ENCODE measurements at places on chromosomes 6 and 20.
A peak's percentile ranks its signal among the peaks of the same experiment; 100 is the strongest.

- DNase-seq = no peak
These were observed 215.5 kb upstream of the ECI2 start for GRCh38 chr6:4350567-4351519.

- DNase-seq = no peak
These were observed 23.0 kb upstream of the ANKRD60 start for GRCh38 chr20:58251348-58251978.

- DNase-seq = no peak
These were observed 147.6 kb downstream of the SYNDIG1 start for GRCh38 chr20:24617080-24617432.

GRCh38 chr6:112927641-112928320, 580.7 kb downstream of the RFPL4B start:
- DNase-seq = no peak

DNA sequence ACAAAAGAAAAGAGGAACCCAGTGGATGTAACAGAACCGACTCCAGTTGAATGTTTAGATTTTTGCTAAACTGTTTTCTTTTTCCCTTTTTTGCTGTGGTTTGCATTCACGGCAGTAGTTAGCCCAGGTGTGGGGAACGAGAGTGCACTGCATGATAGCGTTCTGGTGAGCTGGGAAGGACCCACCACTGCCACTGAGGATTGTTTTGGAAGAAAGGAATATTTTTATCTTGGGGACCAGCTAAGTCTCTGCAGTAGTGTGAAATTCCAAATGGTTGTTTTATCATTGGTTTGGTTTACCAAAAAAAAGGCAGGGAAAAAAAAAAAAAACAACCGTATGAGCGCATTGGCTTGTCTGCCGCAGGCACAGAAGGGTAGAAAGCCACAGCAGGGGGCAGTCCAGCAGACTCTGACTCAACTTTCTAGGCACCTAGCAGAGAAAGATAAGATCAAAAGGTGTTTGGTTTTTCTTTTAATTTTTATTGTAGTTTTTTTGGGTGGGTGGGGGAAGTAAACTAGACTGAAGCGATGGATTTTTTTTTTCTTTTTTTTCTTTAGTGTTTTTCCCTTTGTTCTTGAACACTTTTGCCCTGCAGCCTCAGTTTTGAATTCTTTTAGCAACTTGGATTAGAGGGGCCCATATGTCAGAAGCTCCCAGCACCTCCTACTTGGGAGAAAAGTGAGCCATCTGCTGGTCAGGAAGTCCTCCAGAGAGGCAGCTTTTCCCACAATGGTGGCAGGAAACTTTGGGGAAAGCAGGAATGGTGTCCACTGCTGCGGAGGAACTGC, 13.5 kb upstream of the RAB5IF start:
- no peak for DNase-seq

- DNase-seq = no peak
These were observed 149.3 kb downstream of the TTLL2 start for GRCh38 chr6:167474171-167474570.

DNA sequence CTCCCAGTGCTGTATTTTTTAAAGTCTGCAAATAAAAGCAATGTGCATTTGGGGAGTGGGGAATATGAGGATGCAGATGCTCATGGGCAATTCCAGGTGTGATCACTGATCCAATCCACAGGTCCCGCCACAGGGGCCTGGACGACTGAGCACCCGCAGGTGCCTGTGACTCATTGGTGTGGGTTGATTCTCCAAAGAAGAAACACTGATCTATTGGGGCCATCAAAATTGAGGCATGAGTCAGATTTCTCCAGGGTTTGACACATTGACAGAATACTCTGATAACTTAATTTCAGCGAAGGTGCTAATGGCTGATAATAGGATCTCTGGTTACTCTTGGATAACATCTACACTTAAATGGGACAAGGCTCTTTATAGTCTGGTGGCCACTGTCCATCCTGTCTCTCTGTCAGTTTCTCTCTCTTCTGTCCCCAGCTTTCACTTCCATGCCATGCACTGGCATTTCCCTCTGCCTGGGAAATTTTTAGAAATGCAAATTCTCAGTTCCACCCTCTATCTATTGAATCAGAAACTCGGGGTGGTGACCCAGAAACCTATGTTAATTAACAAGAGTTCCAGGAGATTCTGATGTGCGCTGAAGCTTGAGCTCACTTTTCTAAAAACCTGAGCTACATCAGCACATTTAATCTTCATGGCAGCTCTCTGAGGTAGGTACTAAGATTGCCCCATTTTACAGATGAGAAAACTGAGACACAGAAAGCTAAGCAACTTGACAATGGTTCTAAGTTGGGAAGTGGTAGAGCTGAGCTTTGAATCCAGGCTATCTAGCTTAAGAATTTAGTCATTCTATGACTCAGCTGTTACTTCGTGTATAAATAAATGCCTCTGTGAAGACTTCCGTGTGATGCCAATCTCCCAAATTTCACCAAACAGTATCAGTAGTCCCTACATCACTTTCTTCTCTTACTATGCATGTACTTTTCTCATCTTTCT, 10.2 kb upstream of the RCAN2 start:
- no peak for DNase-seq

GRCh38 chr6:30044630-30045029, 16.4 kb upstream of the POLR1H start:
- peak; percentile 7 for DNase-seq

DNA sequence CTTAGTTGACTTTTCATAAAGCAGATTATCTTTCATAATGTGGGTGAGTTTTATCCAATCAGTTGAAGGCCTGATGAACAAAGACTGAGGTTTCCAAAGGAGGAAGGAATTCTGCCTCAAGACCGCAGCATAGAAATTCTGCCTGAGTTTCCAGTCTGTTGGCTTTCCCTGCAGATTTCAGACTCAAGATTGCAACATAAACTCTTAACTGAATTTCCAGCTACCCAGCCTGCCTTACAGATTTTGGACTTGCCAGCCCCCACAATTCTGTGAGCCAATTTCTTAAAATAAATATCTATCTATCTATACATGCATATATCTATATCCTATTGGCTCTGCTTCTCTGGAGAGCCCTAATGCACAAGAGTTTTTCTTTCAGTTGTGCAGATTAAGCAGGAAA, 57.3 kb upstream of the SMLR1 start:
- no peak for DNase-seq

GRCh38 chr6:37243816-37244370, 13.7 kb upstream of the TBC1D22B start:
- no peak for DNase-seq

DNA sequence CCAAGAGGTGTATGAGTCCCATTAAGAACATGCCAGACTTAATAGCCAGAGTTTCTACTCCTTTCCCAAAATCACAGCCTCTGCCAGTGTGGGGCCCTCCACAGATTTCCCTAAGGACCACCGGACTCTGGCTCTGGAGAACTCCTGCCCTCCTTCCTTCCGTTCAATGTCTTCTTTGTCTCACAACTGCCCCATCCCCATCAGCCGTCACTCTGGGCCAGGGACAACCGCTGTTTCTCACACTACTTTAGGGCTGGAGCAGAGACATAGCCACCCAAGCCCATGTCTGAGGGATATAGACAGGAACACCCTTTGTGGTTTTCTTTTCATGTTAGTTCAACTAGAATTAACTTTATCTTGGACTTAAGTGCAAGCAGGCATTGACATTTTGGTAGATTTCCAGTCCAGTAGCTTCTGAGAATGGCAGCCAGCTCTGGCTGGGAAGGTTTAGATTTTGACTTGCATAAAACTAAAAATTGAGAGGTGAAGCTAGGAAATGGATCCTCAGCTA, 6.7 kb upstream of the ACSS1 start:
- DNase-seq = no peak

GRCh38 chr6:33927616-33928015, 123.8 kb upstream of the MLN start:
- DNase-seq = peak; percentile 33

- no peak for DNase-seq
These were observed 150.2 kb downstream of the CDKAL1 start for GRCh38 chr6:20684474-20684873.

DNA sequence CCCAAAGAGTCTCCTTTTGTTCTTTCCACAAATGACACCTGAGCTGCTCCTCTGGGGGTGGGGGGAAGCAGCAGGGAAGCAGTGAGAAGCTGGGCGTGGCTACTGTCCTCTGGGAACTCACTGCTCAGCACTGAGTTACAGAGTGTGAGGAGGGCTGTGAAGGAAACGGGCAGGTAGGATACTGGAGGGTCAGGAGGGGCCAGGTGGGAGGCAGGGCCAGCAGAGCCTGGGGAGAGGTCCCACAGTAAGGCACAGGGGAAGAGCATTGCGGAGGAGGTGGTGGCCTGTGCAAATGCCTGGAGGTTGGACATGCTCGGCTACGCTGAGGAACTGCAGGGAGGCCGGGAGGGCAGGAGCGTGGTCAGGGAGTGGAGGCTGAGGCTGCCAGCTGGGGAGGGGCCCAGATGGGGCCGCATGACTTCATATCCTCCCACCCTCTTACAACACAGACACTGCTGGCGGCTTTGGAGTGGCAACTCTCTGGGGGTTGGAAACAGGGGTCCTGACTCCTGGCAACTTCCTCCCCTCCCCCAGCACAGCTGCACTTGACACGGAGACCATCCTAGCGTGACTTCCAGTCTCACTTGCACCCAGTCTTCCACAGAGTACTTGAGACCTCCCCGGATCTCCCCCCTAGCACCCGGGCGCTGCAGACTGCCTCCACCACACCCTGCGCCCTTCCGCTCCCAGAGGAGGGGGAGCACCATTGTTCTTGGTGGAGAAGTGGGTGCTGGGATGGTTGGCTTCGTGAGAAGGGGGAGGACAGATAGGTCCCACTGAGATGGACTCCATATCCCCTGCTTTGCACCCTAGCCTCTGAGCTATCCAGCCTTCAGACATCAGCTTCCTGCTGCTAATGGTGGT, 34.2 kb downstream of the RBM38 start:
- no peak for DNase-seq

DNA sequence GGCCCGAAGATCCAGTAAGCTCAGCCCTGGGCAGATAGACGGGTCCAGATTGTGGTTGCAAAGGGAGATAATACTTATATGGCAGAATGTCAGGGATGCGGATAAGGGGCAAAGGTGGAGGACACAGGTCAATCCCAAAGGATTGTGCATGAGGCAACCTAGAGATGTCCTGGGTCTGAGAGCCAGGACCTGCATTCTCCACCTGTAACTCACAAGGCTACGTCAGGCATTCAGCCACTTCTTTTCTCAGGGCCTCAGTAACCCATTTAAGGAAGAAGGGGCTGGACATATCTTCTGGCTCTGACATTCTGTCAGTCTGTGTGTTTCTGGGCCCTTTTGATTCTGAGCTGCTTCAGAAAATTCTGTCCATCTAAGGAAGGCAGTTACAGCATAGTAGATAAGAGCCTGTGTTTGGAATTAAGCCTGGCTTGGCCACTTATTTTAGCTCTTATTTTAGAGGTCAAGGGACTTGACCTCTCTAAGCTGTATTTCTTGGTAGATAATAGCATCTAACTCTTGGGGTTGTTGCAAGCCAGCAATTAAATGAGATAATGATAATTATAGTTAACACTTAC, 40.2 kb downstream of the CNBD2 start:
- no peak for DNase-seq

GRCh38 chr20:8218861-8219260, 86.8 kb downstream of the PLCB1 start:
- DNase-seq = peak; percentile 49

DNA sequence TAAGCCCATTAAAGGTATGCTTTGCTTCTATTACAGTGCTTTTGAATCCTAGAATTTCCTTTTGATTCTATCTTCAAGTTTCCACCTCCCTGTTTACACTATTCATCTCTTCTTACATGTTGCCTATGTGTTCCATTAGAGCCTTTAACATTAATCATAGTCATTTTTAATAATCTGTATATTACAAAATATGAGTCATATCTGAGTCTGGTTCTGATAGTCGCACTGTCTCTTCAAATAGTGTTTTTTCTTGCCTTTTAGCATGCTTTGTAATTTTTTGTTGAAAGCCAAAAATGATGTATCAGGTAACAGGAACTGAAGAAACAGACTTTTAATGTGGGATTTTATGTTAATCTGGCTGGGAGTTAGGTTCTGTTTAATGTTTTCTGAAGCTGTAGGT, 68.4 kb downstream of the DNAAF9 start:
- no peak for DNase-seq

- DNase-seq = no peak
These were observed 230.8 kb upstream of the CST7 start for GRCh38 chr20:24718277-24718676.

- no peak for DNase-seq
These were observed 889 bp upstream of the CHMP4B start for GRCh38 chr20:33810259-33810658.

DNA sequence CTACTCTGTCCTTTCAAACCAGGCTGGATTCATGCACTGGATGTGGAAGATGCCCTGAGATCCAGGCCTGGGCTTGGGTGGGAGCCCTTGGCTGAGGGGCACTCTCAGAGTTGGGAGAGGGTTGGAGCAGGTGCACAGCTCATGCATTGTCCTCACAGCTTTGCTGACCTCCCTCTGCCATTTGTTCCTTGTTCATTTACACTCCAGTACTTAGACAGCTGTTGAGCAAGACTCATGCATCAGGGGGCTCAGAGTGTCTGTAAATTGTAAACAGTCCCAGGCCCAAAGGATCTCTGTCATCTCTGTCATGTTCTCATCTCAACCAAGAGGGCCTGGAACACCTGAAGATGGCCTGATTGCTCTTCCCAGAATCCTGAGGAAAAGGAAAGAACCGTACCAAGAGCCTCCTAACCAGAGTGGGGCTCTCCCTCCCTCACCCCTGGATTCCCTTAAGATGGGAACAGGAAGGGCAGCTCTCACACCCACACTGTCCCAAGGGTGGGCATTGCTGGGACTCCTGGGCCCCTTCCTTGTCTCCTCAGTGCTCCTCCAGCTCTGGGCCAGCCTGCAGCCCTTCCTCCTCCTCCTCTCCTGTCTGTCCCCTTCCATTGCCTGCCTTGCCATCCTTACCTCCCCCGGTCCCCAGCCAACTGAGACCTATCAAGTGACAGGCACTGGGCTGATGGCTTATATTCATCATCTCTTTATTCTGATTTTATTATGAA, 132.9 kb downstream of the FOXO3 start:
- no peak for DNase-seq

- DNase-seq = no peak
These were observed 160.7 kb upstream of the PDE10A start for GRCh38 chr6:165823609-165824326.

DNA sequence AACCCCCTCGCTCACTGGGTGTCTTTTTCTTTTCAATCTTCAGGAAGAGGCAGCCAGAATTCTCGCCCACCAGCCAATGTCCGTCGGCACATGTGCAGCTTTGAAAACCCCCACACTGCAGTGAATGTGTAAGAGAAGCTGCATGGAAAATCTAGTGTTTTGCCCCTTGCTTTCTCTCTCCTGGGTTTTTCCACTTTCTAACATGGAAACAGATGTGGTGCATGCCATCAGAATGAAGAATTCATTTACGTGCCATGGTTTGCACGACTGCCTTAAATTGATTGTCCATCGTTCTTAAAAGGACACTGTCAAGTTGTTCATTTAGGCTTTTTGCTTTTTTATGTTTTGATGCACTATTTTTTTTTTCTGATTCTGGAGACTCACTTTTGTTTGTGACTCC, 117.1 kb upstream of the RAB32 start:
- DNase-seq = no peak

- no peak for DNase-seq
These were observed 26.5 kb upstream of the SMIM29 start for GRCh38 chr6:34275128-34275804.
